ENCODE measurements at places on chromosomes 4 and X.

- DNase-seq: no peak
Measured at GRCh38 chr4:160795216-160795615, 1368.6 kb downstream of the FSTL5 start.

GRCh38 chr4:145840162-145840768 is 98.4 kb downstream of the ZNF827 start:
- DNase-seq: peak; percentile 47

DNA sequence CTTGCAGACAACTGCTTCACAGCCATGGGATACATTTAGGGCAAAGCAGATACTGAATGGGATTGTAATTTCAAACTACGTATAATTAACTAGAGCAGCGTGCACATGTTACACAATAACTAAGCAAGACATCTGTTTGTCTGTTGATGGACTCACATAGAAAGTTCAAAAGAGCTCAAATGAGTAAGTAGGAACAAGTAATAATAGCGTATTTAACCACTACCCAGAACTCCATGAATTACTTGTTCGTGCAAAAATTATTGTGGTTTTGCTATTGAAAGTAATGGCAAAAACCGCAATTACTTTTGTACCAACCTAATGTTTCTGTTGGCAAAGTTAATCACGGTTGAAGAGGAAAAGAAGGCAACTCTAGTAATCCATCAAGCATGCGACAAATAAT is 825.4 kb downstream of the PCDH18 start:
- no peak for DNase-seq

- DNase-seq: no peak
Measured at GRCh38 chr4:105092356-105092755, 54.3 kb upstream of the TET2 start.

DNA sequence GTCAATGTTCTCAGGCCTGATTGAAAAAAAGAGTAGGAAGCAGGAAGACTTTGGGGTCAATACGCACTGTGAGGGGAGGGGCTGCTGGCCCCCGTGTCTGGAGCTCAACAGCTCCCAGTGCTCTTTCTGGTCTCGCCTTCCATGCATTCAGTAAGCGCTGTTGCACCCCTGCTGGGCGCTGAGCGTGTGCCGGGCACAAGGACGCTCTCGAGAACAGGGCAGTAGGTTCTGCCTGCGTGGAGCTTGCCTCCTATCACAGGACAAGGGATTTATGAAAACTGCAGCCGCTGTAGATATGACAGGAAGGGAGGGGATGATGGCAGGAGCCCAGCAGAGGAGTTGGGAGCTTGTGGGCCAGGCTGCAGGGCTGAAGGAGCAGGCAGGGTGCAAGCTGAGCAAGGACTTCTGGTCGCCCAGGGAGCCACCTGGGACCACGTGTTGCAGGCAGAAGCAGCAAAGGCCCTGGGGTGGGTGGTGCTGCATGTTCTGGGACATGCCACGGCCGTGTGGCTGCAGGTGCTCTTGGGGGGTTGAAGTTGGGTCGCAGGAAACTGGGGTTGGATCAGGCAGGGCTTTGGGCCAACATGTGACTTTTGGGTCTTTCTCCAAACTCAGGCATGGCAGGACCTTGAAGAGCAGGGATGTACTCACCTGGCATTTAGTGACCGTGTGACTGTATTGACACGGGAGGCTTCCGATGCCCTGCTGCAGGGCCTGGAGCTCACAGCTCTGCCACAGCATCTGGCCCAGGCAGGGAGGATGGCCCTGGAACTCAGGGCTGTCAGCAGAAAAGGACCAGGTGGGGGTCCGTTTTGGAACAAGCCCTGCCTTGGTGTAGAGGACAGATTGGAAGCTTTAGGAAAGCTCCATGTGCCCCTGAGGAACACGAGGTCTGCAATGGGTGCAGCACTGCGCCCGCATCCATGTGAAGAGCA is 97.9 kb downstream of the CPZ start:
- no peak for DNase-seq

DNA sequence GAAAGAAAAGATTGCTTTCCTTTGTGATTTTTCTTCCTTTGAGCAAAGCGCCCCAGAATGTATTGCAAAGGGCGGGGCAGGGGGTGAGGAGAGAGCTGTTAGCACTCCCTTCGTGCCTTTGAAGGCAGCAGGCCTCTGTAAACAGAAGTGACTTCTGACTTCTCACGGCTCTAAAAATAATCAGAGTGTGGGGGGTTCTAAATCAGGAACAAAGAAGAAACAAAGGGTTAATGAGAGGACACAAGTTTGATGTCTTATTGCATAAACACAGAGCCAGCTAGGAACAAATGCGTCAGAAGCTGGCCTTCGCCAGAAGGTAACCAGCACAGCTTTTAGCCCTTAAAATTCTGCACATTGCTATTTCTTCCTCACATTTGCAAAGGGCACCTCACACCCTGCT is 626.2 kb downstream of the MID1IP1 start:
- DNase-seq: no peak

GRCh38 chrX:107721318-107721717 is 54.3 kb downstream of the TSC22D3 start:
- DNase-seq: no peak

DNA sequence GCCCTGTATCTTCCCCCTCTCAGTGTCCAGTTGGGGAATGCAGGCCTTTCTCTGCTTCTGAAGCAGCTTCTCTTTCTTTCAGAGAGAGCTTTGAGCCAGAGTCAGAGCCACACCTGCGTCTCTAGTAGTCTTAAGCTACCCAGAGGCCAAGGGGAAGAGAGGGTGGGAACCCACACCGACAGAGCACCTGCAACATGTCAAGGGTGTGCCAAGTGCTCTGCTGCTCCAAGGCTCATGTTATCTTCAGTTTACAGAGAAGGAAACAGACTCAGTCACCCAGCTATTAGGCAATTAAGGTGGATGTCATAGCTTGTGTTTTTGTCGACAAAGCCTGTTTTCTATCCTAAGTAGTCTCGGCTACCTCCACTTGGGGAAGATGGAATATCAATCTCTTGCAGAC is 22.7 kb upstream of the RNF212 start:
- no peak for DNase-seq

DNA sequence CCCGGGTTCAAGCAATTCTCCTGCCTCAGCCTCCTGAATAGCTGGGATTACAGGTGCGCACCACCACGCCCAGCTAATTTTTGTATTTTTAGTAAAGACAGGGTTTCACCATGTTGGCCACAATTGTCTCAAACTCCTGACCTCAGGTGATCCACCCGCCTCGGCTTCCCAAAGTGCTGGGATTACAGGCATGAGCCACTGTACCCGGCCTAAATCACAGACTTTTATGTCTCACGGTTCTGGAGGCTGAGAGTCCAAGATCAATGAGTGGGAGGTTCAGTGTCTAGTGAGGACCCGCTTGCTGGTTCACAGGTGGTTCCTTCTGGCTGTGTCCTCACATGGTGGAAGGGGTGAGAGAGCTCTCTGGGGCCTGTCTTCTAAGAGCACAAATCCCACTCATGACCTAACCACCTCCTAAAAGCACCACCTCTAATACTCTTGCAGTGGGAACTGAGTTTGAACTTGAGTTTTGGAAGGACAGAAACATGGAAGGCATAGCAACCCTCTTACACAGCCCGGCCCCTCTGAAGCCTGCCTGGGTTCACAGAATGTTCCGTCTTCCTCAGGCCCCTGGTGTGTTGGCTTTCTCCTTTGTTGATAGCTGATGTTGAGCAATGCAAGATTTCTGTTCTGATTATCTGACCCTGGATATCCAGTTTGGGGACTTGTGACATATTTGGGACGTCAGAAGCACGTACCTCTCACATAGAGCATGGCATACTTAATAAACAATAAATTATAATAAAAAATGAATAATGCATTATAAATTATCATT is 1.9 kb upstream of the AKAP17A start:
- DNase-seq: no peak

DNA sequence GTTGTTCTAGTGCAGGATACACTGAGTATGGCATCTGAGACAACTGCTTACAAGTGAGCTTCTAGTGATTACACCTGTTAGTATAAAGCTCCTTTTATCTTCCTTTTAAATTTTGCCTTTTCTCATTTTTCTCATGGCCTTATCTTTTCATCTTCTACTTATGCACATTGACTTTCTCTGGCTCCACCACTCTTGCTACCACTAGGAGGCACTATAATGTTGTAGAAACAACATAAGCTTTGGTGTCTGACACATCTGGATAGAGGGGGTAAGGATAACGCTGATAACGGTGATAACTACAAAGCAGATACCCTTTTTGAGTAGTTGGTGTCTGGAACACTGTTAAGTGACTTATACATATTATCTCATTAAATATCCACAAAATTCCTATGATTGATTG is 187.4 kb upstream of the TEX13C start:
- peak; percentile 12 for DNase-seq

DNA sequence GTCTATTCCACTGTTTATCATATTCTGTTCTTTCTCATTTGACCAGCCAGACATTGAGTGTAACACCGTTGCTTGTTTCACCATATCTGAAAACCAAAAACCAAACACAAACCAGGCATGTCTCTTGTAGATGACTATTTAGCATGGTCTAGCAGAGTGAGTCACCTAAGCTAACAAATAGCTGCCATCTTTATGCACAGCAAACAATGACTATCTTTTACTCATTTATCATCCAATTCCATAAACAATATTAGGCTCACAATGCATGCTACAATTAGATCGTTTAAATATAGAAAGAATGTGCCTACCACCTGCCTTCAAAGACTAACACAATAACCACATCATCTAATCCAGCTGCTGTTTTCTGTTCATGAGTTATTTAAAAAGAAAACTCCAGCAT is 495.4 kb downstream of the PCDH19 start:
- no peak for DNase-seq

GRCh38 chr4:147707892-147708672 is 23.8 kb upstream of the ARHGAP10 start:
- peak; percentile 73 for DNase-seq

- no peak for DNase-seq
Measured at GRCh38 chr4:101954975-101955678, 164.6 kb downstream of the BANK1 start.

DNA sequence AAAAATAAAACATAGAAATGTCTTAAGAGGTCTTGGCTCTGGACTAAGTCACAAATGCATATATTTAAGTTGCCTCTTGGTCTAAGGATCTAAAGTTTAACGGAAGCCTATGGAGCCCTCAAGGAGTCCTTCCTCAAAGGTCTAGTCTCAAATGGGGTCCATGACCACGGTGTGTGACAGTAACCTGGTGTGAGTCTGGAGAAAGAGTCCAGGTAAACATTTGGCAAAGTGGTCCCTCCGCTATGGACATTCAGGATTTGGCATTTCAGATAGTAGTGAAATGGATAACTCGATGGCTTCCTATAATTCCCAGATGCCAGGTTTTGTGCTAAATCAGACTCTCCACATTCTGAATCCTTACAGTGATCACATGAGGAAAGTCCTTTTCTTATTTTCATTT is 44.2 kb downstream of the RHOH start:
- no peak for DNase-seq

- no peak for DNase-seq
Measured at GRCh38 chr4:146165840-146166239, 9.7 kb upstream of the LSM6 start.

- no peak for DNase-seq
Measured at GRCh38 chr4:143375326-143376073, 38.8 kb downstream of the GAB1 start.

DNA sequence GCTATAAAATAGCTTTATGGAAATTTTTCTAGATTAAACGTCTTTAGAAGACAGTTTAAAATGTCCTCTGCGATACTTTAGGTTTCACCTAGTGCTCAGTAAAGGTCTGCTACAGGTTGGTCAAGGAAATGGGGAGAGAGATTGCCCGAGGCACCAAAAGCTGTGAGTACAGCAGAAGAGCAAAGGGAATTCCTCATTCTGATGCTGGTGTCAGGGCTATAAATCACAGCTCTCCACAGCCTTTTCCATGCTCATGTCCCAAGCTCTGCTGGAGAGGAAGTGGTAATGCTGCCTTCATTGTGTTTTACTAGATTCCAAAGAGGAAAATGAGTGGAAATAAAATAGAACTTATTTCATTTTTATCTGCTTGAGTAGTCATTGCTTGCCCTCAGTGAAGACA is 2060.4 kb downstream of the ARAP2 start:
- no peak for DNase-seq

GRCh38 chr4:76623217-76624045 is 188.4 kb downstream of the SHROOM3 start:
- no peak for DNase-seq

- peak; percentile 82 for DNase-seq
Measured at GRCh38 chr4:40055511-40055862, 1.2 kb upstream of the N4BP2 start.

DNA sequence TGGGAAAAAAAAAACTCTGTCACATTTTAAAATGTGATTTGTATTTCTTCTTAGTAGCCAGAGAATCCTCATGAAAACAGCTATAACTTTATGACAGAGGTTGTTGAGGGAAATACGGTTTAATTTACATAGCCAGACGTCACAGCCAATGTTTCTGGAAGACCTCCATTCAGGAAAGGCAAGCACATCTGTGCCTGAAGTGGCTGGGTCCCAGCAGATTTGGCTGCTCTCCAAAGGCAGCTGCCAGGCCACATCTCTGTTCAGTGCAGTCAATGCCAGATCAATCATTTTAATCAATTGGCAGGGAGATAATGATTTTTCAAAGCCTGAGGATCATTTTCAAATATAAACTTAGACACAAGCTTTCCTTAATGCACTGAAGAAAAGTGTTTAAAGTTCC is 86.5 kb upstream of the ZIC3 start:
- DNase-seq: no peak

- DNase-seq: no peak
Measured at GRCh38 chr4:27148211-27148895, 287.7 kb downstream of the STIM2 start.

DNA sequence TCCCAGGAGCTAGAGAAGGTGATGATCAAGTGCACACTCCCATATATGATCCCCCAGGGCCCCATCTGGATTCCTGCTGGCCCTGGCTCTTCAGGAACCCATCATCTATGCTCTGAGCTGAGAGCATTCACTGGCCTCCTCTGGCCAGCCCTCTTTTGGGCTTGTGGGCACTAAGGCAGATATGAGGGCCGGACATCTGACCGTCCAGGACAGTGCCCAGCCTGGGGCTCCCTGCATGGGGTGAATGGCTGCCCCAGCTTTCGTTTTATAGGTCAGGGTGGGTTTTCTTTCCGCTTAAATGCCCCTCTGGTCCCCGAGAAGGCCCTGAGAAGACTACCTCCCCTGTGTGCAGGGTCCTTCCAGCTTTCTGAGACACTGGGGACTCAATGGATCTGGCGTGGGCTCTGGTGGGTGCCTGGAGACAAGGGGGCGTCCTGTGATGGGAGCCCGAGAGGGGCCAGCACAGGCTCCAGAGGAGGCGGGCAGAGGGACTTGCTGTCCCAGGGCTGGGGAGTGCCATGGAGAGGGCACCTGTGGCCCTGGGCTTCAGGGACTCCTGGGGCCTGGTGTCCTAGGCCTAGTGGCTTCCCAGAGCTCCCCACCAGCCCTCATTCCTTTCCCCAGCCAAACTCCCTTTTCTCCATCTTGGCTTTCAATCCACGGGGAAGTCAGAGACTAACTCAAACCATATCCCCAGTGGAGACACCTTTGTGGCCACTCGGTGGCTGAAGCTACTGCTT is 39.5 kb upstream of the GRPEL1 start:
- no peak for DNase-seq

GRCh38 chrX:63128509-63128908 is 222.6 kb downstream of the SPIN4 start:
- DNase-seq: peak; percentile 5

GRCh38 chrX:50093625-50094024 is 107.2 kb downstream of the AKAP4 start:
- DNase-seq: no peak

- DNase-seq: peak; percentile 20
Measured at GRCh38 chrX:74613370-74614092, 893 bp downstream of the RLIM start.

Measured in CD4-positive, alpha-beta T cell treated with Interleukin-10 for 1 hour (primary cell).